ENCODE measurements at places on chromosomes 1 and 21.

GRCh38 chr1:174815474-174815908 is 184.3 kb upstream of the CACYBP start:
- DNase-seq, result no peak

- DNase-seq, result no peak
Measured at GRCh38 chr1:190175320-190175719, 302.3 kb downstream of the BRINP3 start.

DNA sequence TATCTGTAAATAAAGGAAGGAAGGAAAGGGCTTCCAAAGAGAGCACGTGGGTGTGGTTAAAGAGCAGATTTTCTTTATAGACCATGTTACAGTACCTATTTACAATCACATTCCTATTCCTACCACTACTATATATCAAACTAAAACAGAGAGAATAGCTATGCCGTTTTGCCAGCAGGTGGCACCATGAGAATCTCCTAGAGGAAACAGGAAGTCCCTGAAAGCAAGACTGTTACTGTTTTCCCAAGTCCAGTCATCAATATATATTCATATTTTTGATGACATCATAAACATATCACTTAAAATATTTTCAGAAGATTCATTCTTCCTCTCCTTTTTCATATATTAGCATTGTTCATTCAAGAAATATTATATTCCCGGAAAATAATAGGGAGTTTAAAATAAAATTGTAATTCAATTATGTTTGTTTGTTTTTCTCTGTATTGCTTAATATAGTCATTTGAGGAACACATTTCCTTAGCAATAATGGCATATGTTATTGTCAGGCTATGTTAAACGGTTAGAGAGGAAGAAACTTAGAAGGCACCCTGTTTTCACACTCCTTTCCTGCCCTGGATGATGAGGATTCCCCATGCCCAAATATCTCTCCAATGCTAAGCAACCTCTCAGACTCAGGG is 6.6 kb downstream of the CCDC190 start:
- peak; percentile 39 for DNase-seq

DNA sequence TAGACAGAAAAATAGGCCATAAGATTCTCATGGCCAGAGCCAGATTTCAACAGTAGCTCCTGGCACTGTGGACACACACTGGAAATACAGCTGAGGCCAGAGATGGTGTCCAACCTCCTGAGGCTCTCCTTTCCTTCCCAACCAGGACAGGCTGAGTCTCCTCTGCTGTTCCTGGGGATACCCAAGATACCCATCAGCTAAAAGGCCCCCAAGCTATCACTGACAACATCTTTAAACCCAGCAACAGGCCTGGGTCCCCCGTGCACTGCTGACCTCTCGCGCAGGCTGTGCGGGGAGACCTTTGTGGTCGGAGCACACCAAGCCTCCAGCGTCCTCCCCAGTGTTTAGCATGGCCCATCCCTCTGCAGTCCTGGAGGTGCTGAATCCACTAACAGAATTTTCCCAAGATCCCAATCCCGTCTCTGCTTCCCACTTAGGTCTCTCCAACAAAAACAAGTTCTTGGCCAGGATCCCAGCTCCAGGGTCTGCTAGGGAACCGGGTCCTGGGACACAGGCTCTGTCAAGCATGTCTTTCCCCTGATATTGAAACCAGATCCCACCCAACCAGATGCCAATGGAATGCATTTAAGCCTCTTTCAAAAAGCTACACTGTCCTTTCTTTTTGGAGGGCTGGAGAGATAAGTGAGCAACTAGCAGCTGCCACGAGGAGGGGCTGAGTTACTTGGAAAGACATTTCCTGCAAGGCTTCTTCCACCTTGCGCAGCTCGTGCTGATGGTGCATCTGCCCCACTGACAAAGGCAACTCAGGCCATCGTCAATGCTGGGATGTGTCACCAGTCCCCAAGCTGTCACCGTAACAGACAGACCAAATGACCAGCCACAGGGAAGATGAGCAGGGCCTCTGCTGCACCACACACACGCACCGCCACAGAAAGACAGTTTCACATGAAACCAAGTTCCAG is 73.2 kb downstream of the BCAR3 start:
- DNase-seq, result no peak

GRCh38 chr1:17877896-17878295 is 122.8 kb downstream of the ACTL8 start:
- DNase-seq, result no peak

DNA sequence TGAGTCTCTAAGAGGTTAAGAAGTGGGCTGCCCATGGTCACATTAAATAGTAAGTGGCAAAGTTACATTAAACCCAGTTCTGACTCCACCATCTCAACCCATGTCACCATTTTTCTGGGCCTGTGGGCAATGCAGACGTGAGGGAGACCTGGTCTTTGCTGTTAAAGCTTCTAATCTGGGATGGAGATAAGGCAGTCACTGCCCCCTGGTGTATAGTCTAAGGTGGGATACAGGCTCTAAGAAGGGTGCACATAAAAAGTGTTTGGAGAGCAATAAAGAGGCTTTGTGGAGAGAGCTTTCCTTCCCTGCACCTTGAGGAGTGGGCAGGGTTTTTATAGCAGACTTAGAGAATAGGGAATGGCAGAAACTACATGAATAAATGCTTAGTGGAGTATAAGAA is 141.3 kb downstream of the ROR1 start:
- no peak for DNase-seq

GRCh38 chr21:17854745-17855144 is 35.6 kb upstream of the C21orf91 start:
- no peak for DNase-seq

DNA sequence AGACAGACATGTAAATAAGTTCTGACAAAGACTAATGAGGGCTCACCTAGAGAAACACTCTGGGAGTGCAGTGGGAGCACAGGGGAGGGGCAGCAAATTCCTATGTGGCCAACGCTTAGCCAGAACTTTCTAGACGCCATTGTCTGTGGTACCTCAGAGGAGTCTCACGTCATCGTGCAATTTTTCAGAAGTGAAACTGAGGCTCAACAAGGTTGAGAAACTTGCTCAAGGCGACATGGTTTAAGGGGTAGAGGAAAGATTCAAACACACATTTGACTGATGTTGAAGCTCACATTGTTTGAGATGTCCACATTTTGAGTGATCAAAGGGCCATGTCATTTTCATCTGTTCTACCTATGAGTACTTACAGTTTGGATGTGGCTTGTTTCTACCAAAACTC is 152.6 kb upstream of the LMO4 start:
- DNase-seq, result no peak

DNA sequence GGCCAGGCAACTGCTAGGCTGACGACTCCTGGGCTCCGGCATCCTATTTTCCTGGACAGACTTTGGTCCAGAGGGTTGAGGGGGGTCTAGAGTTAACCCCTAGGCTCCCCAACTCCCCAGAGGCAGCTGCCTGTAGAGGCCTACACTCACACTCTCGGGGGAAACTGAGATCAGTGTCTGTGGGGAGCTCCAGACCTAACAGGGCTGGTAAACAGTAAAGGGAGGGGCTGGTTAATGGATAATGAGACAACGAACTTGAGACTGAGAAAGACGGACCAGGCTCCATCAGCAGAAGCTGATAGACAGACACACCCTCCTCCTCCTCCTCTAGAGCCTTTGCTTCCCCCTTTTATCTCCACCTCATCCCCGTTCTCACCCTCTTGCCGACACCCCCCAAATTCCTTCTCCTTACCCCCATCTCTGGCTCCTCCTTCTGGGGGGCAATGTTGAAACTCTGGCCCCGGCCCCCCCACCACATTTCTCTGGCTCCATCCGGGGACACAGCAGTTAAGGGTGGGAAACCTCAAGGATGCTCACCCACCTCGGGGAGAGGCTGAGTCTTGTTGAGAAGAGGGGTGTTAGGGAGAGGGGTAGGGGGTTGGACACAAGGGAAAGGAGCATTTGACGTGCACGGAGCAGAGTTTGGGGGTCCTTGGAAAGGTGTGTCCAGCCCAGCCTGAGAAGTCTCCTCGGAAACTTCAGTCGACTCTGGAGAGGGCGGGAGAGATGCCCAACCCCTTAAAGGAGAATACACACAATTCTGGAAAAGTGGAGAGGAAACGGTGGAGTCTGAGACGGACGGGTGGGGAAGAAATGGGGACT is at the start of gene MTMR11:
Gene MTMR11 (minus strand): TSS at position 710 of the 822 bp plus-strand sequence. CDS start 232 bp downstream, at position 478.
- no peak for DNase-seq

GRCh38 chr1:30770150-30770549 is 12.6 kb upstream of the LAPTM5 start:
- no peak for DNase-seq

GRCh38 chr1:228172591-228173527 is 7.3 kb downstream of the IBA57 start:
- DNase-seq, result no peak
